ENCODE measurements at places on chromosomes 1 and 21.

- no peak for DNase-seq
Measured at GRCh38 chr1:81345110-81345509, 455.6 kb upstream of the ADGRL2 start.

DNA sequence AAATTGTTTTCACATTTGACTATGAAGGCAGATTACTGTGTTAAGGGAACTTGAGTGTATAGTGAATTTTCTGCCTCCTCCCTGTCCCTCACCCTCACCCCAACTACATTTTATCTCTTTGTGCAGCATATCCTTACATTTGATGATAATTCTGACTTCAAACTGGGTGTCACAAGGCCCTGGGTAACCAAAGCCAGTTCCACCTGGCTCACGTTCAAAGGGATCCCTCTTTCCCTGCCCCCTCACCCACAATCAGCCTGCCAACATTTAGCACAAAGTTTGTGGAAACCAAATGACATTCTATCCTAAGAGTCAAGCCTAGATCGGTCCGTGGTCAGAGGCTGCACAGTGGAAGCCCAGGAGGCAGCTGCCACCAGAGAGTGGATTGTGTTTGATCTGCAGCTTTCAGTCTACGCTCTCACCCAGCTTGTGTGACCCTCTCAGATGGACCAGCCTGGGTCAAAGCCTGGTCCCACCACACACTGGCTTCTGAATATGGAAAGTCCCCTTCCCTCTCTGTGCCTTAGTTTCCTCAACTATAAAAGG is 10.3 kb downstream of the KIAA0040 start:
- DNase-seq, result no peak

GRCh38 chr1:65896721-65897120 is 104.0 kb downstream of the PDE4B start:
- DNase-seq, result no peak

DNA sequence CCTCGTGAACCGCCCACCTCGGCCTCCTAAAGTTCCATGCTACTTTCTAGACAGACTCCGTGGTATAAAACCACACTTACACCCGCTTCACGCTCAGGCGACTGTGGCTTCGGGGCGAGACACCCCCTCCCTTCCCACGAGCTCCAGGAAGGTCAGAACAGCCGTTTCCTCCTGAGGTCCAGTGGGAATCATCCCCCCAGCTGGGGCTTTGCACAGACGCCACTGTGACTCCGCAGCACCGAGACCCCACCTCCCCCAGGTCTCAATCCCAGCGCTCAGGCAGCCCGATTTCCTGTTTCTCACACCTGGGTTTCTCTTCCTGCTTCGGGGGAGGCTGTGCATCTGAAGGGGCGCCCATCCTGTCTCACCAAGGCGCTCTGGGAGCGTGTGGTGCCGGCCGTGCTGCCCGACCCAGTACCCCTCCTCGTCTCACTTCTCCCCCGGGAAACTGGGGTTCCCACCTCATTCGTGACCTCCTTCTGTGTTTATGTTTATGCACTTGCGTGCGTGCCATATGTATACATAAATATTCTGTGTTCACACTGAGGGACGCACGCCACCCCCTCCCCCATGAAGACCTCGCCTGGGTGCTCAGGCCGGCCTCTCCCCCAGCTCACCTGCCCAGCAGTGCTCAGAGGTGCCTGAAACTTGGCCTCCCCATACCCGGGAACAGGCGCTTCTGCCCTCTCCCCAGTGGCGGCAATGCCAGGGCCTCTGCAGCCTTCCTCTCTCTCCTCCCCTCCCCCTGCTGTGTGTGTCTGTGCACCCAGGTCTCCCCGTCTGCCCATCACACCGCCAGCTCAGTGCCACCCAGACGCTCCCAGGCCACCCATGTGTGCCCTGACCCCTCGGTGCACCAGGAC is 14.6 kb downstream of the SLC35E2B start:
- peak; percentile 50 for DNase-seq

- DNase-seq, result no peak
Measured at GRCh38 chr1:200279810-200280411, 129.9 kb downstream of the ZNF281 start.

DNA sequence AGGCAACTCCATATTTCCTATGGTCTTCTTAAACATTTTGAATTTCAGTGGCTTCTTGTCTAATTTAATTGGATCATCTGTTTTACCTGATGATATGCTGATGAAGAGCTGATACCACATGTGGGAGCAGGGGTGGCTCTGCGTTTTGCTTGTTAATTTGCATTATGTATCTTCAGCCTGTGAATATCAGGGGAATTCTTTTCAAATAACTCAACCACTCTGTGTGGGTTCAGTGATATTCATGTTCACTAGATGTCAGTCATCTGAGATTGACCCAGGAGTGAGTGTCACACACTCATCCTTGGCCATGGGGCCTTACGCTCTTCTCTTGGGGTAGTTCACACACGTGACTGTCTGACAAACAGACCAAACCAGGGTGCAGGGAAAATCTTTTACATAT is 83.0 kb downstream of the FCRL5 start:
- no peak for DNase-seq

DNA sequence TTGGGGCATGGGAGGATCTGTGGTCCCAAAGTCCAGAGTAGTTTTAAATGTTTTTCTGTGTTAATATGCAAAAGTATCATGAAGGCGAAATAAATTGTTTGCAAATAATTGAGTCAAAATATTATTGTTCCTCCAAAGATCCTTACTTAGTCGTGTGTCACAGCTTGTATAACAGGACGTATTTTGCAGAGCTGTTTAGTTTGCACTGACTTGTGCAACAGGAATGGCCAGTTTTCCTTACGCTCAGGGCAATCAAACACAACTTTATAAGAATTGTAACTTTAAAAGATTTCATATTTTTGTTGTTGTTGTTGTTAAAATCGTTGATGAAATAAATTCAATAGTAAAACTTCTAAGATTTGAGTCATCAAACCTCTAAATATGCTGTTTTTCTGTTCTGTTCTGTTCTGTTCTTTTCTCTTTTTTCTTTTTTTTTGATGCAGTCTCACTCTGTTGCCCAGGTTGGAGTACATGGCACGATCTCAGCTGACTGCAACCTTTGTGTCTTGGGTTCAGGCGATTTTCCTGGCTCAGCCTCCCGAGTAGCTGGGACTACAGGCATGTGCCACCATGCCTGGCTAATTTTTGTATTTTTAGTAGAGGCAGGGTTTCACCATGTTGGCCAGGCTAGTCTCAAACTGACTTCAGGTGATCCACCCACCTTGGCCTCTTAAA is 60.6 kb downstream of the UCK2 start:
- DNase-seq, result no peak

GRCh38 chr1:40906781-40907400 is 44.7 kb upstream of the CITED4 start:
- no peak for DNase-seq

DNA sequence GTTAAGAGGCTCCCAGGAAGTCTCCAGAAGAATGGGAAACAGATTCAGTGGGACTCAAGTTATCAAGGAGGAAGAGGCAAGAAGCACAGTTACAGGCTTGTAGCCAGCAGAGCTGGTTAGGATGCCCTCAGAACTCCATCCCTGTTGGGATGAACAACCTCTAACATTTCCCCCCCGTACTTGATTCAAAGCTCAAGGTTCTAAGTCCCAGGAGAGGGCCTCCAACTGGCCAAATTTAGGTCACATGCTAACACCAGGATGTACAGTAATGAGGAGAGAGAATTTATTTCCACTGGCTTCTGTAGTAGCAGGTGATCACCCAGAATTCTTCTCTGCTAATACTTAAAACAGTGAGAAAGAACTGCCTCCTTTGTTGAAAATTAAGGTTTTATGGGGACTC is 22.3 kb upstream of the HSPA13 start:
- DNase-seq, result no peak

GRCh38 chr21:39137248-39138178 is 45.7 kb downstream of the PSMG1 start:
- no peak for DNase-seq

- no peak for DNase-seq
Measured at GRCh38 chr1:70671006-70671405, 259.9 kb downstream of the CTH start.

- no peak for DNase-seq
Measured at GRCh38 chr1:185679220-185679619, 55.0 kb upstream of the HMCN1 start.

DNA sequence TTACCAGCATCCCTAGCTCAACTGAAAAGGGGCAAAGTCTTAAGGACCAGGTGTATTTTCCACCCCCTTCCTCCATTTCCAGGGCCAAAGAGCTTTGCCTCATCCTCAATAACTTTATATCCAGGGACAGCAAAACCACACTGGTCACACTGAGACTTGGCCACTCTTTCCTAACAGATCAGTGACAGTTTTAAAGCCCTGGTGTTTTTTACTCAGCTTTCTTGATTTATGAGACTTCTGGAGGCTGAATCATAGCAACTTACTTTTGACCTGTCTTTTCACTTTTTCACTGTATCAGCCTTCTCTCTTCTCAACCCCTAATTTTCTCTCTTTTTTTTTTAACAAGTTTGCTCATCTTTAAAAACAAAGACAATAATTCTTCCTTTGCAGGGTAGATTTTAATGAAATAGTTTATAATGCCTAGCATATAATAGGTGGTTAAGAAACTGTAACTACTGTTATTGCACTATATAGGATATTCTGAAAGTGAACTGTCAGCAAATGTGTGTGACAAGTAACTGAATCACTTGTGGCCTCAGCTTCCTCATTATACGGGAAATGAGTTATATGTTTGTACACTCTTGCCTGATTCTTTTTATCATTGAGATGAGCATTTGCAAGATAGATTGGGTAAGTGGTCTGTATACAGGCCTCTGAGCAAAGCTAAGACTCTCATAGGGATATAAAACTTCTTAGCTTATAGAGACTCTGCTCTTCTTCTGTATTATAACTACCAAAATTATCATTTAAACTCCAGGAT is 19.7 kb upstream of the DYNLT5 start:
- DNase-seq, result no peak

- no peak for DNase-seq
Measured at GRCh38 chr1:153597206-153597605, 15.7 kb downstream of the S100A16 start.

DNA sequence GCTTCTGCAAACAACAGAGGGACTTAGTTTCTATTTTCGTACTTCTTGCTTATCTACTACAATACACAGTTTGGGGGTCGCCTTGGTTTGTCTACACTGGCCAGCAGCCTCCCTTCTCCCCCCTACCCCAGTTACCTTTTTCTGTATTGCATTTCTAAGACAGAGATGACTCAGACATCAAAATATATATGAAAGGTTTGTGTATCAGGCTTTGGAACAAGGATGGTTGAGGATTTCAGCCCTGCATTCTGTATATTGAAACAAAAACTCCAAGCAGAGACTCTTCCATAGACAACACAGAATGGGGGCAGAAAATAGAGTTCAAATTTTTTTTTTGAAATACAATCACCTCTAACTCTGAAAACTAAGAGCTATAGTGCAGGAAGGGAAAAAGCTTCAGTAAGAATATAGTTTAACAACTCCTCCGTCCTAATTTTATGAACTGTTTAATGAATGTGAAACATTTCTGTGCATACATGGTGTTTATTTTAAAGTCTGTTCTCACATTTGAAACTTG is 1.9 kb downstream of the SAMD13 start:
- DNase-seq, result no peak

DNA sequence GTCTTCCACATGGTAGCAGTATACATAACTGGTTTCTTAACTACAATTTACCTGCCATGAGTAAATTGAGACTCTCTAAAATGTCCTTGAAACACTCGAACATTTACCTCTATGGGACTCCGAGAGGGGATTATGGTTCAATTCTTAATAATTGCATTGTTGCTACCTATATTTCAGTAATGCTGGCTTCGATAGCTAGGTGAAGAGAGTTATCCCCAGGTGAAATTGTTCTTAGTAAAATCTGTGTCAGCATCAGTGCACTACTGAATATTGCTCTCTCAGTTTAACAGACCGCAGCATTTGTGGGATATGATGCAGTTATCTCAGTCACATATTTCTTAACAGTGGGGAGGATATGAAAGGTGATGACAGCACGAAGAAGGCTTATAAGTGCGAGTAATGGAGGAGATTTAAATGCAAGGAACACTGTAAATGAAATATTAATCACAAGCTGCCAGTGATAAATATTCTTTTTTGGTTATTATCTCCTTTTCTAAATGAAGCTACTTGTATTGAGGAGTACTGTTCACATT is 801.9 kb downstream of the BRINP3 start:
- DNase-seq, result no peak

GRCh38 chr1:30882678-30883388 is 25.7 kb downstream of the SDC3 start:
- no peak for DNase-seq

GRCh38 chr21:35690436-35690835 is 369.9 kb downstream of the SETD4 start:
- no peak for DNase-seq

DNA sequence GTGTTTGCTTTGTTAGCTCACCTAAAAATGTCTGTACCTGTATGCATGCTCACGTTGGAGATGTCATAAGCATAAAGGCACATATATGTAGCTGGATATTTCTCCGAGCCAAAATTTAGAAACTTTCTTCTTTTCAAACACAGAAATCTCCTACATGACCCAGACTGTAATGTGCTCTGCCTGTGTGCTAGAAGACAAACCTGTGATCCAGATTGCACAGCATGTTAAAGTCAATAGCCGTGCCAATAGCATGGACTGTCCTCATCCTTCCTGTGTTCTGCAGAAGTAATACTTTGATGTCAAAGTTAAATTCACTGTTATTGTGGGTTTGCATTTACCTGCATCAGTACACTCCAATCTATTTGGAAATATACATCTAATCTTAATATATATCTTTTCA is 346.2 kb upstream of the ZRANB2 start:
- DNase-seq, result no peak

All from stimulated activated CD4-positive, alpha-beta T cell treated with anti-CD3 and anti-CD28 coated beads, Interleukin-4, amount 100 ng/mL, for 1 hour (primary cell).